Activated CD4-positive, alpha-beta T cell treated with anti-CD3 and anti-CD28 coated beads, Interleukin-2, amount 50 U/mL, for 48 hours (primary cell): ENCODE measurements at places on chromosomes 2 and 18.

- DNase-seq: peak; percentile 9
These were observed 30.9 kb upstream of the SERPINB12 start for GRCh38 chr18:63511285-63511684.

DNA sequence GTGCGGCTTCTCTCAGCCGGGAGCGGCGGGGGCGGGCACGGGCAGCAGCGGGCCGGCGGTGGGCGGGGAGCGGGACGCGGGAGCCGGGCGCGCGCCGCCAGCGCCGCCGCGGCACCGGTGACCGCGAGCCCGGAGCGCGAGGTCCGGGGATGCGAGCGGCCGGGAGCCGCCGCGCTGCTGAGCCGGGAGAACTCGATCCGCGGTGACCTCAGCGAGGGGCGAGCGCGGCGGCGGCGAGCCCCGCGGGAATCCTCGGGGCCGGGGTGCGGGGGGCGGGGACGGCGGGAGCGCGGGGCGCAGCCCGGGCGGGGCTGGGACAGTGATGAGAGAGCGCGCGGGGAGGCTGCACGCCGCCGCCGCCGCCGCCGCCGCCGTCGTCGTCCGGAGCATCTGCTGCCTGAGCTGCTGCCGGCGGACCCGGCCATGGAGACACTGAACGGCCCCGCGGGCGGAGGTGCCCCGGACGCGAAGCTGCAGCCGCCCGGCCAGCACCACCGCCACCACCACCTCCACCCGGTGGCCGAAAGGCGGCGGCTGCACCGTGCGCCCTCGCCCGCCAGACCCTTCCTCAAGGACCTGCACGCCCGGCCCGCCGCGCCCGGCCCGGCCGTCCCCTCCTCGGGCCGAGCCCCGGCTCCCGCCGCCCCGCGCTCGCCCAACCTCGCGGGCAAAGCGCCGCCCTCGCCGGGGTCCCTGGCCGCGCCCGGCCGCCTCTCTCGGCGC is at the start of gene MTCL1:
TSS of gene MTCL1 (plus strand) at position 319 of the 723 bp plus-strand sequence. CDS start at position 424, 105 bp downstream.
- DNase-seq: peak; percentile 36

- DNase-seq: no peak
These were observed 215.1 kb downstream of the EIPR1 start for GRCh38 chr2:3162442-3163077.

GRCh38 chr2:232574674-232575403 is 24.4 kb downstream of the EIF4E2 start:
- no peak for DNase-seq

DNA sequence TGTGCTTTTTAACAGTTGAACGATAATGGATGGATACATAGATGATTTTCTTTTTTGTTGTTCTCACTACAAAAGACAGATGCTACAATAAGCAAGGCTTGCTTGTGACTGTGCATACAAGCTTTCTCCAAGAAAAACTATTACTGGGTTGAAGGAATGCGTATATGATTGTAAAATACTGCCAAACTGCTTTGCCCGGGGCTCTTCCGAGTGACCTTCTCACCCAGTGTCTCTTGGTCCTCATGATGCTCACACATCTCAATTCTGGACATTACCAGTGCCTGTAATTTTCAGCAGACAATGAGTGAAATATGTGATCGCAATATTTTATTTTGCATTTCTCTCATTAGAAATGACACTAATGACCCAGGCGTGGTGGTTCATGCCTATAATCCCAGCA is 35.9 kb downstream of the INPP5D start:
- DNase-seq: no peak

DNA sequence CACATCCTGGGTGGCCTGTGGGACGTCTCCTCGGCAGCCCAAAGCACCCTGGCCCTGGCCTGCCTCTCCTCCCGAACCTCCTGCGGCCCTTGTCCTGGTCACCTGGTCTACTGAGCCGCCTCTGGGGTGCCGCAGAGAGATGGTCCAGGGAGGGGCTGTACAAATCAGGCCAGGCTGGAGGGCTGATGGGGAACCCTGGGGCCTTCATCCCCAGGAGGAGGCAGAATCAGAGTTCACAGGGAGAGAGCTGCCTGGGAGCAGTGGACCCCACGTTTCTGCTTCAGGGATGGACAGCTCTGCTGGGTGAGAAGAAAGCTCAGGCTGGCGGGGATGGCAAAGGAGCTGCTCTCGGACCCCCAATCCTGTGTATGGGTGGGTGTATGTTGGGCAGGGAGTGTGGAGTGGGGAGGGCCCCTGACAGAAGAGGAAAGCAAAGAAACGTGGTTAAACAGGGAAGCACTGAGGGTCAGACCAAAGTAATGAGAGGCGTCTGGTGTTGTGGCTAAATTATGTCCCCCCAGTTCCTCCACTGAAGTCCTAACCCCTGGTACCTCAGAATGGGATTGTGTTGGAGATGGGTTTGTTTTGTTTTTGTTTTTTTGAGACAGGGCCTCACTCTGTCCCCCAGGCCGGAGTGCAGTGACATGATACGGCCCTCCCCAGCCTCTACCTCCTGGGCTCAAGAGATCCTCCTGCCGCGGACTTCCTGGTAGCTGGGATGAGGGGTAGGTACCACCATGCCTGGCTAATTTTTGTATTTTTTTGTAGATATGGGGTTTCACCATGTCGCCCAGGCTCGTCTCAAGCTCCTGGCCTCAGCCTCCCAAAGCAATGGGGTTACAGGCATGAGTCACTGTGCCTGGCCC is 73.4 kb upstream of the SMAD7 start:
- no peak for DNase-seq

DNA sequence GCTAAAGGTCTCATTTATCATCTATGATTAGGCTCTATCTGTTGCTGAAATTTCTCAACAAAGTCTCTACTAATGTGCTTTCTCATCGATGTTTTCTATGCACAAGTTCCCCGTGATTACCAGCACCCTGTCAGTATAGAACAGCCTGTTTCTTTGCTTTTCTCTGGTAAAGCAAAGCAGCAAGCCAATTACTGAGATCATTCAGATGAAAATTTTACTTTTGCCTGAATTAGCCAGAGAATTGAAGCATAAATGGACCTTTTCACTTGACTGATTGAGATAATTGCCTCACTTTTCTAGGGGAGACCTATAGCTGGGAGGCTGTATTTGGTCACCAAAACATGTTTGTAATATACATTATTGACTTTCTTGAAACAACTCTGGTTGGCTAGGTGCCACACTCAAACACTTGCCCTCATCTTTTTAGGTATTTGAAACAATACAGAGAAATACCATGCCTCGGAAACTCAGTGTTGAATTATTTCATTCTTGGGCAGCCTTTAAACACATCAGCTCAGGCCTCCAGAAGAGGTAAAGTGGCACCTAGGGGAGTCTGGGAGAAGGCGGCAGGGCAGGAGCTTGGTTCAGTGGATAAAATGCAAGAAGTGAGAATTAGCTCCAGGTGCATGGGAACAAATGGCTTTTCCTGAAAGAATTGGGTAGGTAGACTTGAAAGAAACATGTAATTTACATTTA is 96.2 kb downstream of the GALNT3 start:
- DNase-seq: no peak

- DNase-seq: peak; percentile 26
These were observed 4.9 kb downstream of the PDCD1 start for GRCh38 chr2:241853651-241854341.

DNA sequence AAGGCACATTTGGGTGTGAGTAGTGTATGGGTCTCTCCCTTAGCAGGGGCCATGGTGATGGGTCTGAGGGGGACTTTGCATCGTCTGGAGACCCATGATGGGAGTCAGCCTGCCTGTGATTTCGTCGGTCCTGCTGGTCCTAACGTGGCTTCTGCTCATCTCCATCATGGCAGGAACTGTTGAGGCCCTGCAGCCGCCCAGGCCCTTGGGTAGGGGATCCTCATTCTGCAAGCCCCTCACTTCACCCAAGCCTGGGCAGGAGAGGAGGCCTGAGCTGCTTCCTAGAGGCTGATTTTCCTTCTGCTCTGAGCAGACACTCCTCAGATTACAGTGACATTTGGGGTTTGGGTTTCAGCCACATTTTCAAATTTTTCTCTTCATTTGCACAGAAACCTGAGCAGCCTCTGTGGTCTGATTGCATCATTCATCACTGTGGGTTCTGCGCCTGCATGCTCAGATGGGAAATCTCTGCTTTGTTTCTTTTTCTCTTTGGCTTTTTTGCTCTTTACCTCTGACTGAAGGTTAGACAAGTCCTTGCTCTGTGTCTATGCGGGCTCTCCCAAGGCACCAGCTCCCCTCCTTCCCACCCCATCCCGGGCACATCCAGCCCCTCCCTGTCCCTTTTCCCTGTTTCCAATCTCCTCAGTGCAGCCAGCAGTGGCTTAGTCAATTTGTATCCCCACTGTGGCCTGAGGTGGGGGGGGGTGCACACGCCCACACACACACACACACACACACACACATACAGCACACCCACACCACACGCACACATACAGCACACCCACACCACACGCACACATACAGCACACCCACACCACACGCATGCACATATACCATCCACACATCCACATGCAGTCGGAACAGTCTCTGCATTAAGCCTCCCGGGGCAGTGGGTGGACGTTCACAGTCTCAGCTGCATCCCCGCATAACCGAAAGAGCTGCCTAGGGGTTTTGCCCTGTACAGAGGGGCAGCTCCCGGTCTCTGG is 305.4 kb upstream of the HS6ST1 start:
- DNase-seq: no peak

- DNase-seq: no peak
These were observed 238.3 kb upstream of the RASGRP3 start for GRCh38 chr2:33238111-33238510.

GRCh38 chr2:31248139-31248538 is 14.2 kb downstream of the EHD3 start:
- no peak for DNase-seq

GRCh38 chr2:203164311-203164935 is 74.4 kb upstream of the CYP20A1 start:
- DNase-seq: no peak

DNA sequence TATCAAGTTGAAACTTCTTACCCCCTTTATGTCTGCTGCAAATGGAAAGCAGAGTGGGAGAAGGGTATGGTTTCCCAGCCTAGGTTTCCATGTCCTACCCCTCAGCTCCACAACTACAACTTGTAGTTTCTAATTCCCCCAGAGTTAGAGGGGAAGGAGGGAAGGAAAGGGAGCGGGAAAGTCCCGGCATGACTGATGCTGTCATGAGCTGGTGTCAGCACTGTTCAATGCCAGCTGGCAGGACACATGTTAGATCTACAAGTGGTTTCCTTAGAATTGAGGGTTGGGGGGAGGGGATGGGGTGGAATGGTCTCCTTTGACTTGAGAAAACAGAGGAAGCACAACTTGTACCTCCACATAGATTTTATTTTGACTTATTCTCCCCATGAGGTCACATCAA is 194.0 kb downstream of the MBD2 start:
- no peak for DNase-seq

DNA sequence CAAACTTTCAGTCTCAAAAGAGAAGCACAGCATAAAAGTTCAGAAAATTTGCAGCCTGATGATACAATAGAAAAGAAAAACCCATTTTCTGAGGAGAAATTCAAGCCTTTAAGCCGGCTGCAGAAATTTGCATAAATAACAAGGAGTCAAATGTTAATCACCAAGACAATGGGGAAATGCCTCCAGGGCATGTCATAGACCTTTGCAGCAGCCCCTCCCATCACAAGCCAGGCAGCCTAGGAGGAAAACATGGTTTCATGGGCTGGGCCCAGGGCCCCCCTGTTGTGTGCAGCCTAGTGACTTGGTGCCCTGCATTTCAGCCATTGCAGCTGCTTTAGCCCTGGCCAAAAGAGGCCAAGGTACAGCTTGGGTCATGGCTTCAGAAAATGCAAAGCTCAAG is 54.1 kb upstream of the CAVIN2 start:
- DNase-seq: no peak

- DNase-seq: no peak
These were observed 177.9 kb downstream of the FAM124B start for GRCh38 chr2:224223851-224224555.

DNA sequence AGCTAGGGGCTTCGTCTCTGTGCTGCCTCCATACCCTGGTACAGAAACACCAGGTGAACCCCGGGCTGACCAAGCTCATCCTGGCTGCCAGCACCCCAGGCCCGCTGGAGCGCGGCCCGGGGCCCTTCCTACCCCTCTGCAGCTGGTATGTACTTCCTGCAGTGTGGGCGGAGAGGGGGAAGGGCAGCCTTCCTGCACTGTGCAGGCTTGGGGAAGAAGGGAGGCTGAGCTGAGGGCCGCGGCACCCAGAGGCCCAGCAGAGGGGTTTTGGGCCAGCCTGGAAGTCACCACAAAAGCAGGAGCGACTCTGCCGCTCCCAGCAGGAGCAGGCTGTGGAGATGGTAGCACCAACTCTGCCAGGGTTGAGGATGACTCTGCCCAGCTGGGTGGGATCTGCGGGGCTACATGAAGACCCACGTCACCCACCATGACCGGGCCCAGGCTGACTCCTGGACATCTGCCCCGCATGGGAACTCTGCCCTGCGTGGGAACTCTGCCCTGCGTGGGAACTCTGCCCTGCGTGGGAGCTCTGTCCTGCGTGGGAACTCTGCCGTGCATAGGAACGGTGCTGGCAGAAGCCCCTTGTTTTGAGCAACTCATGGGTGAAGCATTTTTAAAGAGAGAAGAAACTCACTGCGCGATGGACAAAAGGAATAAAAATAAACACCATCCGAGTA is 273.3 kb downstream of the NDUFA10 start:
- DNase-seq: peak; percentile 53

DNA sequence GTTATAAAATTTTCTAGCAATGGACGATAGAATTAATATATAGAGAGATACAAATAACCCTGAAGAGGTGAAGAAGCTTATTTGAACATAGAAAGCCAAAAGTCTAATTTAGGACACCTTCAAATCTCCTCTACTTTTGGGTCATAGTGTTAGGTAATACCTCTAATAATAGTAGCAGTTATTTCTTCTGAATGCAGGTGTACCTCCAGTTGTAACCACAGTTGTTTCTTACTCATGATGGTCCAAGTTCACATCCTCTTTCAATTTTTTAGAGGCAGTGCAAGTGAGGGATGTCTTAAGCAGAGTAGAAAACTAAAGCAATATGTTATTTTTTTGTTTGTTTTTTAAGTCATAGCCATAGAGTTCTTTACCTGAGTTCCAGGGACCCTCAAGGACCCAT is 429.5 kb downstream of the CCDC85A start:
- DNase-seq: no peak

- no peak for DNase-seq
These were observed 9.9 kb upstream of the FOSL2 start for GRCh38 chr2:28382755-28383154.

DNA sequence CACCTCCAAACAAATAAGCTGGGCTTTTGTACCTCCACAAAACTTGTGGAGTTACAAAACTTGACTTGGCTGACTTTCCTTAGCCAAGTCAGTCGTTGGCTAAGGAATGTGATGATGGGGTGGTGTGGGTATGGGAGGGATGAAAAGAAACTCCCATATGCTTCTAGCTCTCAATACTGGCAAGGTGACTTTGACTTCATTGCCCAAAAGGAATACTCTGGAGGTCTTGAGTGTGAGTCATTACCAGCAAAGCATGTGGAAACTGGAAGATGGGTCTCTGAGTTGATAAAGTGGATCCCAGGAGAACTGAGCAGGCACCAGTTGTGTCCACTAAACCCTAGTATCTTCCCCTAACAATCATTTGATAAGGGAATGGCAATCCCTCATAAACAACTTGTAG is 226.7 kb downstream of the GULP1 start:
- no peak for DNase-seq

DNA sequence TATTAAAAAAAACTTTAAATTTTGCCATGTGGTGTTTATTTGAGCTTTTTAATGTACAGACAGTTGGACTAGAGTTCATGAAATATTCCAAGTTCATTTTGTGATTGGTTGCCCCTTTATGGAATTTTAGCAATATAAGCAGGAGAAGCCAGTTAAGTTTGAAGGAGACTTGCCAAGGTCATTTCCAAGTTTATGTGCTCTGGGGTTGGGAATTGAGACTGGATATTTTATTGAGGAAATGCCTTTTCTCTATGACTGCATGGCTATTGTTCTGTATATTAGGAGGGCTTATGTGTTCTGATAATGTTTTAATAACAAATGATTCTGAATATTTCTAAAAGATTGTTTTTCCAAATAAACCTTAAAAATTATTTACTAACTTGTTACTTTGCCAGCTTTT is 67.0 kb upstream of the TCF4 start:
- DNase-seq: no peak
